ENCODE measurements at places on chromosomes 1 and 21.

DNA sequence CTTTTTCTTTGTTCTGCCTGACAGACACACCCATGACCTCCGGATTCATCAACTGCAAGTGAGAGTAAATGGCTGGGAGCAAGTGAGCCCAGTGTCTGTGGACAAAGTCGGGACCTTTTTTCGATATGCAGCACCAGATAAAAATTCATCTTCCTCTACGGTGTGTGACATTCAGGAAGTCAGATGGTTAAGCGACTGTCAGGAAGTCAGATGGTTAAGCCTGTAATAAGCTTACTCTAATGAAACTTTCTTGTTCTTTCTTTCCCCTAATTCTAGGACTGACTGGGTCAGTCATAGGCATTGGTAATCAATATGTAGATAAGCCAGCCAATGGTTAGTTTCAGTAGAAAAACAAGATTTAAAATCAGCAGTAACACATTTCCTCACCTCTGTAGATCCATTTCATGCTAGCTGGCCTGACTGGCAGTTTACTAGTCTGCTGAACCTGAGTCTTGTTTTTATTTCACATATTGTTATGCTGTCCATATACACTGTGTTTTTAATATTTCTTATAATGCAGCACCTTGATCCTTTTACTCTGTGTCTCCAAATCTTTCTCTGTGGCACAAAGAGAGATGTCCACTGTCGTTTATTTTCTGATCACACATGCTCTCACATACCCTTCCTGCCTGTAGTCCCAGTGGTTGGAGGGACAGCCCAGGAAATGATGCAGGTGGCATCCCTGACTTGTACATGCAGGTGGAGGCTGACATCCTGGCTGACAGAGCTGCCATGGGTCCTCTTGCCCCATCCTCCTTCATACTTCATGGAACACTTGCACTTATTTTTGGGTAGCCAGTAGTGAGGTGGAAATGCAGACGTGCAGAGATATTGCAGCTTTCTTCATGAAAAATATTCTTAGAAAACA is 115.8 kb downstream of the VPS13D start:
- DNase-seq = no peak

- no peak for DNase-seq
These were observed 6.2 kb upstream of the BTG2 start for GRCh38 chr1:203299169-203299568.

- no peak for DNase-seq
These were observed 4.6 kb downstream of the KCNC4 start for GRCh38 chr1:110214454-110215404.

- no peak for DNase-seq
These were observed 57.4 kb upstream of the PRRC2C start for GRCh38 chr1:171427852-171428471.

DNA sequence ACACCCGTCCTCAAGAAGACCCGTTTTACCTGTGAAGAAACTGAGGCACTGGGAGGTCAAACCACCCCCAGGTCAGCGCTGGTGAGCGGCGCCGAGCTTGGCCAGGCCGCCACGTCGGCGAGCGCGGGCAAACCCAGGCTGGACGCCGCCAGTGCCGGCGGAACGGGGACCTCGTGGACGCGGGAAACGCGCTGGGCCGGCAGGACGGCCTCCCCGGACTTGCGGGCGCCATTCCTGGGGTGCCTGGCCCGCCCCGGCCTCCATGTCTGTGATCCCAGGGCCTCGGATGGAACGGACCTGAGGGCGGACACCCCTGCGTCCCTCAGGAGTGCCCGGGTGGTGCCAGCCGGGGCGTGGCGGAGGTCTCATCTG is 764 bp upstream of the SUMO3 start:
- DNase-seq = no peak

- DNase-seq = no peak
These were observed 63.0 kb downstream of the SLC5A9 start for GRCh38 chr1:48285525-48285924.

DNA sequence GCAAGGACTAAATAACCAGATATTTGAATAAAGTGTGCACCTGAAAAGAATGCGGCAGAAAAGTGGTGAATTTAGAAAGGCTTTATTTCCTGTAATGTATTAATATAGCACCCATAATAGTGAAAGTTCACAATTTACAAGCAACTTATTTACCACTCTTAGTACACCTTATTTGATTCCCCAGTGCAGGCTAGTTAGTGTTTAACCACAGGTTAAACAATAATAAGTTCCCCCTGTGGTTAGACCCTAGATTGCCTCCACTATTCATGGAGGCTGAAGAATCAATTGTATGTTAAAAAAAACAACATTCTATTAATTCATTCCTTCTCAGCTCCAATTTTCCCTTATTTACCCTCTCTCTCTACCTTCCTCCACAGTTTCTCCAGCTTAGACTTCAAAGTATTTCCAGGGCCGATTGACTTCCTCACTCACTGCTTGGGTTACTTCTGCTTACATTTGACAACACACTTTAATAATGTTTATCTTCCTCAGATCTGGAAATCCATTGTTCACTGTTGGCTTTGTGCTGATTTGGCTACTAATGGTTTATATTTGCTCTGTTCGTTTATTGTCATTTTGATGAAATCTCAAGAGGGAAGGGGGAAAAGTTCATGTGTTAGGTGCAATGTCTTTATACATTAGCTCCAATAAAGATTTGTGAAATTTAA is 796.3 kb downstream of the BRINP3 start:
- DNase-seq = no peak

- no peak for DNase-seq
These were observed 141.8 kb upstream of the AJAP1 start for GRCh38 chr1:4512636-4513035.

DNA sequence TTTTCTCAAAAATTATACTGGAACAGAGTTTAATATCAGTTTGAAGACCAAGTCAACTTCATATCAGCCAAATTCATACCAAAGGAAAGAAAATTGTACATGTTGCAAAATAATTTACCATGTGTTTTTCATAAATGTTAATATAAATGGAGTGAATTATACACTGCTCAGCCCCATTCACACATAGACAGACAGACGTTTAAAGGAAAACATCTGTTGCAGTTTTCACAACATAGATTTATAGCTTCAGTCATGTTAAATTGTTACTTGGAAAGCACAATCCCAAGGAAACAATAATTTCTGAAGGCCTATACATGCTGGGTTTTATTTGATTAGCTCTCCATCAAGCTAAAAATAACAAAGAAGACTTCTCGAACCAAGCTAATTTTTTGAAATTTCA is 27.8 kb upstream of the HYI start:
- no peak for DNase-seq

- DNase-seq = no peak
These were observed 100.5 kb upstream of the TLR5 start for GRCh38 chr1:223243441-223244050.

GRCh38 chr1:117009132-117009531 is 7.6 kb downstream of the CD101 start:
- no peak for DNase-seq

DNA sequence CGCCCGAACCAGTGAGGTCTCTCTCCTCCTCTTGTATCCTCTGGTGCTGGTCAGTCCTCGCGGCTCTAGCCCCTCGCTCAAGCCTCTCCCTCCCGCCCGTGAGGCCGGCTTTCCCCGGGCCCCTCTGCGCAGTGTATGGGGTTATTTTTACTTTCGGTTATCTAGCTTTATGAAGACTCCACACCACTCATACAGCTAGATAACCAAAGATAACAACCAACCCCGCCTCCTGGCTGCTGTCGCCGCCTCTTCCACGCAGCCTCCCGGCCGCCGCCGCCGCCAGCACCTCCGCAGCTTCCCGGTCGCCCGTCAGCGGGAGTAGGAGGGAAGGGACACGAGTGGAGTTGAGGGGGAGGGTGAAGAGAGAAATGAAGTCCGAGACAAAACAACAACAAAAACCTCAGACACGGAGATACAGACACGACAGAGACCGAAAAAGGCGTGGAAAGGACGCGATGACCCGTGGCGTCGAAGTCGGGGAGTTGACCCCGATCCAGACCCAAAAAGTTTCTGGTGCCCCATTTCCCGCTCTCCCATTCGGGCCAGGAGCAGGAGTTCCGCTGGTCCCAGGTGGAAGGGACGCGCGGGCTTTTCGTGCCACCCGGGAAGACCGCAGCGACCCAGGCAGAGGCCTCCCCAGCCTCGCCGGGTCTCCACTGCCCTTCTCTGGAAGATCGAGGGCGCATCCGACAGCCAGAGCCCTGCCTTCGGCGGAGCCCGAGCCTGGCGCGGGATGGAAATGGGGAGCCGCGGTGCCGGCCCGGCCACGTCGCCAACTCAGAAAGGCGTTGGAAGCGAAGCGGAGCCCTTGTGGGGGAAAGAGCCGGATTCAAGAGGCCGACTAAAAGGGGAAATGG is 51.4 kb downstream of the RHBG start:
- DNase-seq = no peak

GRCh38 chr21:33844890-33845205 is 70.8 kb downstream of the ATP5PO start:
- DNase-seq = no peak

DNA sequence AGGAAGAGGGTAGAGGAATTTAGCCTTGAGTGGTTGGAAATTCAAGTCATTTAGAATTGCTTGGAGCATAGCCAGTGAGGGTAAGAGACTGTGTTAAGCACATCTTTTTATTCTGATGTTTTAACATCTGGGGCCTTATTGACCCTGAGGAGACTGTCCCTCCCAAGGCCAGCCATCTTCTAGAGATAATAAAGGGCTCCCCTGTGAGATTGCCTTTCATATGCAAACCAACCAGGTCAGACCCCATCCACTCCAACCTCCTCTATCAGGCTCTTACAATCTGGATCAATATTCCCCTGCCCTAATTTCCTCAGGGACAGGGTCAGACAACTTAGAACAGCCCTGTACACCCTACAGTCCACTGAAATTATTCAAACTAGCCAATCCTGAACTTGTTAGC is 93.8 kb downstream of the ATP1B1 start:
- DNase-seq = no peak

DNA sequence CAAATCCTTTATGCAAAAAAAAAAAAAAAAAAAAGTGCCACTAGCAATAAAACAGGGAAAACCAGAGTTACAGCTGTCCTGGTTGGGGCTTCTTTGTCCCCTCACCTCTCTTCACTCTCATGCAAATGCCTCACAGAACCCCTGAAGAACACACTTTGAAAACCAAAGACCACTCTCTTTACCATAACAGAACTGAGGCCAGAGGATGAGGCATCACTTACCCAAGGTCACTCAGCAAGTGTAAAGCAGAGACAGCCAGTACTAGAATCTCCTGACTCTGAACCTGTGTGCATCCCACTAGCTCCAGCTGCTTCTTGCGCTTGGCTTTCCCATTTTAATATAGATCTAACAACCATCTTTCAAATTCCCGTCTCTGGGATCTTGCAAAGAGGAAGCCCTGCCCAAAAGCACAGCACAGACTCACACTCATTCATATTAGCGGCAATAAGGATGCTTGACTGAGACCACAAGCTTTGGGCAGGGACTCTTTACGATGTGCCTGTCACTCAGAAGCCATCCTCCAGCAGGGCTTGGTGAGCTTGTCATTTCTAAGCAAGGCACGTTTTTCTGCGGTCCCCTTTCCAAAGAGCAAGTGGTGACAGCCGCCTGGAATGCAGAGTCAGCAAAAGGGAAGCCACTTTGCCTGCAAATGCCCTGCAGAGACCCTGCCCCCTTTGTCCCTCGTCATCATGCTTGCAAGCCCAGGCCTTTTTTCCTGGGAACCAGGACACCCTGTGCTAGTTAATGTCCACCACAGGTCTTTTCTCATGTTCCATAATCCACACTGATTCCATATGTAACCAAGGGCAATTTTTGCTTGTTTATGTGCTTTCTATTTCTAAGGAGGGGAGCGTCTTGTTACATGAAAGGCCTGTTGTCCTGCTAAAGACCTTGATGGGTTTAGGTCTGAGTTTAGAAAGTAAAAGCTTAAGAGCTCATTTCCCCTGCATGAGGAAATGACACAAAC is 76.5 kb upstream of the NFIA start:
- DNase-seq = no peak

GRCh38 chr1:115184951-115185331 is 95.6 kb upstream of the TSPAN2 start:
- DNase-seq = no peak

- no peak for DNase-seq
These were observed 101.5 kb downstream of the MRPL37 start for GRCh38 chr1:54301497-54301896.

GRCh38 chr1:41773842-41774241 is 144.9 kb downstream of the HIVEP3 start:
- DNase-seq = no peak

- DNase-seq = no peak
These were observed 618 bp downstream of the CLCC1 start for GRCh38 chr1:108962681-108963051.

GRCh38 chr1:205339197-205339702 is 17.5 kb downstream of the KLHDC8A start:
- DNase-seq = no peak

GRCh38 chr1:164602101-164602422 is 43.1 kb downstream of the PBX1 start:
- no peak for DNase-seq
